ENCODE measurements at places on chromosomes 3 and 15.

DNA sequence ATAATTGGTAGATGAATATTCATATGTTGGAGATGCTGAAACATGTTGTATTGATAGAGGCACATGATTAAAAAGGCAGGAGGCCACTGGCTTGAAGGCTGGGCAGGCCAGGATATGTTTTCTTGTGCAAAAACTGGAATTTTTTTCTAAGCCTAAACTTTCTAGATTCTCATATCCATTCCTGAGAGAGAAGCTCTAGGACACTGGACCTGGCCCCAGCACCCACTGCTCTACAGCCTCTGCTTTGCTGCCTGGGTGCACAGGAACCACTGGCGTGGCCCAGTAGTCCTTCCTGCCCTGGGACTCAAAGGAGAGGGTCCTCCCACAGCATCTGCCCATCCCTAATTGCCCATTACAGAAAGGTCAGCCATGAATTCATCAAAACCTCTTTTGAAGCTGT, 58.1 kb upstream of the APEH start:
- no peak for DNase-seq

GRCh38 chr3:67642734-67643133, 11.7 kb downstream of the SUCLG2 start:
- no peak for DNase-seq

DNA sequence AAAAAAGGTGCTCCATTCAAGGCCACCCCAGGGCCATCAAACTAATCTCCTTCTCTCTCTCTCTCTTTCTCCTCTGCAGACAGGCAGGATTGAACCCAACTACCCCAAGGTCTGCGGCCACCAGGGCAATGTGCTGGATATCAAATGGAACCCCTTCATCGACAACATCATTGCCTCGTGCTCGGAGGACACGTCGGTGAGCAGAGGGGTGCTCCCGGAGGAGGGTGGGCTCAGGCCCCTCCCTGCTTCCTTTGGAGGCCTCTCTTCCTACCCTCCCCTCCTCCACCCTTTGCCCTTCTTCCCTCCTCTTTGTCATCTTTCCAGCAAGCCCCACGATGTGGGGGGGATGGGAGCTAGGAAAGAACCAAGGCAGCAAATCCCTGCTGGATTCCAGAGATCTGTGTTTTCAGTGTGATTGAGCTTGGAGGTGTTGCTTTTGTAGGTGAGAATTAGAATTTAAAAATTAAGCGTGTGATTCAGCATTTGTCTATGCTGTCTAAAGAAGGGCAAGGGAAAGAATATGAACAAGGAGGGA, 116.3 kb downstream of the CORO2B start:
- no peak for DNase-seq

DNA sequence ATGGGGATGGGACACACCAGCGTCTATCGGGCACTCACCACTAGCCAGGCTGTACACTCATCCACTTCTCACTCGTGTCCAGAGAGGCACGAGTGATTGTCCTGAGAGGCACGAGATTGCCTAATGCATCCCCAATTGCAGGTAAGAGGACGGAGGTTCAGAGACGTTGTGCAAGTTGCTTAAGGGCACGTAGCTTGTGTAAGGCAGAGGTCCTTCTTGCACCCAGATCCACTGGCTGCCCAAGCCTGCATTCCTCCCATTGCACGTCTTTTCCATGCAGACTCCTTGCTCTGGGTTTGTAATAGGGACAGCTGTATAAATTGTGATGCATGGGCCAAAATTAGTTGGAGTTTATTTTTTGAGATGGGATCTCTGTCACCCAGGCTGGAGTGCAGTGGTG, 264.3 kb downstream of the PLCL2 start:
- DNase-seq = no peak

DNA sequence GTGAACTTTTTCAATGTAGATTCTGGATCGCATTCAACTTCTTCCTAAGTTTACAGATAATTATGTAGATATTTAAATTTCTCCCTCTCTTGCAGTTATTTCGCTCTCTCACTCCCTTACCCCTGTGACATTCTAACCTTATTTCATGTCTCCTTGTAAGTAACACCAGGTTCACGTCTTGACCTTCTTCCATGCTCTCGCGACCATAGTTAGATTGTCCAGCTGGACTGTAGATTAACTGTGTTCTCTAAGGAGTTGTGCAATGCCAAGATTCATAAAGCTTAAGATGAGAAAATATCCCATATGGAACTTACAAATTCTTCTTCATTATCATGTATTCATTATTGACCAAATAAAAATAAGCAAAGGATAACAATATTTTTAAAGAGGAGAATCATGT, 430.5 kb downstream of the GABRG3 start:
- DNase-seq = no peak

Data from stimulated activated CD4-positive, alpha-beta T cell treated with anti-CD3 and anti-CD28 coated beads, Interleukin-1b, Interleukin-23, amount 100 ng/mL, for 4 hours (primary cell).